ENCODE measurements at places on chromosomes 13 and 19. TPM values are rescaled to one million over a fixed set of nuclear protein-coding genes. Genes with fewer than 3 reads are reported as not detected.

DNA sequence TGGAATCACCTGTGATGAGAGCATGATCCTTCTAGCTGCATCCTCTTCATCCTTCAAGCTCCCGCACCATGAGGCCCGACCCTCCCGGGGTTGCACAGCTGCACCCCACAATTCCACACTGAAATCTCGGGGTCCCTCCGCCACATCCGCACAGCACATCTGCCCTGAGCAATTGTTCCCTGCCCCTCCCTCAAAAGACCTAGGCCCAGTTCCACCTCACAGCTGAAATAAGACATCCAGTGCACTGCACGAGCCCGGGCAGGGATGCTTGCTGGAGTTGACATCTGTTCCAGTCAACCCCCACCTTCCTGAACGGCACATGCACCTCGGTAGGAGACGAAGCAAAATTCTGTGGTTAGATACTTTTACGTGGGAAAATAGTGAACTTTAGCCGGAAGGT lies 14.7 kb upstream of the SOX1 start:
- no peak for DNase-seq

DNA sequence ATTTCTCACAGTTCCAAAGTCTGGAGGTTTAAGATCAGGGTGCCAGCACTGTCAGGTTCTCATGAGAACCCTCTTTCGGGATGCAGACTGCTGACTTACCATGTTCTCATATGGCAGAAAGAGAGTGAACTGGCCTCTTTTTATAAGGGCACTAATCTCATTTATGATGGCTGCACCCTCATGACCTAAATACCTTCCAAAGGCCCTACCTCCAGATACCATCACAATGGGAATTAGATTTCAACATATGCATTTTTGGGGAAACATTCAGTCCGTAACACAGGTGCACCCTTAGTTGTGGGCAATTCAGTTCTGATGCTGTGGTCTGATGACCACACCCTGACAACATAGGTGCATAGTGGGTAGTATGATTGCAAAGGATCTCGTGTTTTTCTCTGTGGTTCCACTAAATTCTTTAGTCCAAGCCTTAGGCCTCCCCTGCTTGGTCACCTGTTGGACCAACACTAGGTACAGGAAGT lies 33.3 kb downstream of the GARRE1 start:
- DNase-seq, result no peak

Gene PPFIA3
- 4.5 TPM for total RNA-seq

GRCh38 chr13:44904967-44905366 lies 84.3 kb downstream of the NUFIP1 start:
- DNase-seq, result no peak

- no peak for DNase-seq
Observed at GRCh38 chr19:41707502-41707812, 969 bp upstream of the CEACAM5 start.

GRCh38 chr19:33375837-33376159 lies 2.3 kb downstream of the CEBPG start:
- DNase-seq, result no peak

DNA sequence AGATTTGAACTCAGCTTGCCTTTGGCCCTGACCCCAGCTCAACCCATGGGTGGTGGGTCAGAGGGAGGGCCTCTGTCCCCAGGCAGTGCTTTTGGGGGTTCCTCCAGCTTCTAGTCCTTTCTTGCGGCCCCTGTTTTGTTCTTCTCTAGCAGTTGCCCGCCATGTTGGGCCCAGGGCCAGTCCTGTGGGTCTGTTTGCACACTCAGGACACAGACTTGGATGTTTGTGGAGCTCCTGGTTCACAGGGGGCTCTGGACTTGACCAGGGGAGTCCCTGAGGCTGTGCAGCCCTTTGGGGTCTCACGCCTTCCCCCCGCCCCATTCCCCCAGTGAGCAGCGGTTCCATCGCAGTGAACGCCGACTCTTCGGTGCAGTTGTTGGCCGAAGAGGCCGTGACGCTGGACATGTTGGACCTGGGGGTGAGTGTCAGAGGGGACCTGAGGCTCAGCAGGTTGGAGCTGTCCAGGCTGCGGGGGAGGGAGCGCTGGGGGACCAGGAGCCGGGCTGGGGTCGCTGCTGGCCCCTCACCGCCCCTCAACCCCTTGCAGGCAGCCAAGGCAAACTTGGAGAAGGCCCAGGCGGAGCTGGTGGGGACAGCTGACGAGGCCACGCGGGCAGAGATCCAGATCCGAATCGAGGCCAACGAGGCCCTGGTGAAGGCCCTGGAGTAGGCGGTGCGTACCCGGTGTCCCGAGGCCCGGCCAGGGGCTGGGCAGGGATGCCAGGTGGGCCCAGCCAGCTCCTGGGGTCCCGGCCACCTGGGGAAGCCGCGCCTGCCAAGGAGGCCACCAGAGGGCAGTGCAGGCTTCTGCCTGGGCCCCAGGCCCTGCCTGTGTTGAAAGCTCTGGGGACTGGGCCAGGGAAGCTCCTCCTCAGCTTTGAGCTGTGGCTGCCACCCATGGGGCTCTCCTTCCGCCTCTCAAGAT lies 2.5 kb downstream of the ATP5F1D start:
- peak; percentile 96 for DNase-seq

- DNase-seq, result no peak
Observed at GRCh38 chr13:48370815-48371214, 42.1 kb downstream of the LPAR6 start.

Gene FLT1
- 46.3 TPM for total RNA-seq

DNA sequence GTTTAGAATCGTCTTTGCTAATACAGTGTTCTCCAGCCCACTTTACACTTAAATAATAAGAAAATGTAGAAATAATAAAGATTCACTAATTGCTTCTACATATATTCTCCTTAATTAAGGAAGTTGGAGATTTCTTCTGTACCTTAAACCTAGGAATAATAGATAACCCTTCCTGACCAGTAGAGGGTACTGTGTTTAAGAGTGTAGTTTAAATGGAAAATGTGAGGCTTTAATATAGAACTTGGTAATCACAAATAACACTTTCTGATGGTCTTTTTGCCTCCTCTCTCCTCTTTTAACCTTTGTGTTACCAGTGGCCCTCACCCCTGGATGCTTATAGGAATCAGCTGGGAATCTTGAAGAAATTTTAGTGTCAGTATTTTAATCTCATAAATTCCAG lies 20.7 kb downstream of the POMP start:
- no peak for DNase-seq

Gene FFAR2
- total RNA-seq, result not detected

GRCh38 chr13:44912278-44913016 lies 76.8 kb downstream of the NUFIP1 start:
- DNase-seq, result no peak

- peak; percentile 62 for DNase-seq
Observed at GRCh38 chr13:42574011-42574410, at the start of gene TNFSF11. Gene TNFSF11, plus strand, starts transcription at chr13:42574152. Its CDS starts 152 bp downstream, at chr13:42574304.
